Fibroblast of skin of right biceps (primary cell): ENCODE measurements at places on chromosomes 16 and 17.

- no peak for DNase-seq
Measured at GRCh38 chr17:79975498-79976134, 60.1 kb downstream of the TBC1D16 start.

- no peak for DNase-seq
Measured at GRCh38 chr17:82444284-82444893, 6.2 kb downstream of the CYBC1 start.

- no peak for DNase-seq
Measured at GRCh38 chr17:32732900-32733299, 144.0 kb downstream of the MYO1D start.

DNA sequence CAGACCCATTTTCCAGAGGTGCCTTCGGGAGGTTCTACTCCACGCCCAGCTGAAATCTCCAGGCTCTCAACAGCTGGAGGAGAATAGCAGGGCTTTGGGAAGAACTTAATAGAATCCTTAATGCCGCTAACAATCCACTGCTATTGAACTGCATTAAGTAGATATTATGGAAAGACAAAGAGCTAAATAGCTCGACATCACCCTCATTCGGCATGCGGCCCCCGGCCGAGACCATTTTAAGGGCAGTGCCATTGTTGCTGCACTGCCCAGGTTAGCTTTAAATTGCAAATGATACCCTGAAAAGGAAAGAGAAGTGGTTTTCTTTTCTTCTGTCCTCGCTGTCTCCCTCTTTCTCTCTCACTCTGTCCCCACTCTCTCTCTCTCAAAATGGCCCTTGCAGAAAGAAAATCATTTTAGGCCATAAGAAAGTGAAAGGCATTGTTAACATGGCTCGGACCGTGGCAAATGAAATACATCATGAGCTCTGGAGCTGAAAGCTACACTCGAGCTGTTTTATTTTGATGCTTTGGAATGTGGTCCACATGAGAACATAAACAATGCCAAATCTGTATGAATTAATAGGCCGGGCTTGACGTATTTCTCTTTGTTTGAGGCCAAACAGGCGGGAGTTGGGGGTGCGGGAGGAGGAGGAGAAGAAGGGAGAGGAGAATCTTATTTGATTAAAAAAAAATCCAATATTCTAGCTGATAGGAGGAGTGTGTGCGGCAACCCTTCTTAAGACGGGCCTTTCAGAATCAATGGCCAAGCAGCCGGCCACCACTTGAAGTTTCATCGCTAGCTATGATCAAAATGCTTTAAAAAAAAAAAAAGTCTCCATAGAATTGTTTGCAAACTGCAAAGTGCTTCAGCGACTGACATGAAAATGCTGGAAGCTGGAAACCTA, 298.8 kb upstream of the IRX3 start:
- no peak for DNase-seq

- DNase-seq, result no peak
Measured at GRCh38 chr17:55175788-55176427, 88.9 kb upstream of the HLF start.

DNA sequence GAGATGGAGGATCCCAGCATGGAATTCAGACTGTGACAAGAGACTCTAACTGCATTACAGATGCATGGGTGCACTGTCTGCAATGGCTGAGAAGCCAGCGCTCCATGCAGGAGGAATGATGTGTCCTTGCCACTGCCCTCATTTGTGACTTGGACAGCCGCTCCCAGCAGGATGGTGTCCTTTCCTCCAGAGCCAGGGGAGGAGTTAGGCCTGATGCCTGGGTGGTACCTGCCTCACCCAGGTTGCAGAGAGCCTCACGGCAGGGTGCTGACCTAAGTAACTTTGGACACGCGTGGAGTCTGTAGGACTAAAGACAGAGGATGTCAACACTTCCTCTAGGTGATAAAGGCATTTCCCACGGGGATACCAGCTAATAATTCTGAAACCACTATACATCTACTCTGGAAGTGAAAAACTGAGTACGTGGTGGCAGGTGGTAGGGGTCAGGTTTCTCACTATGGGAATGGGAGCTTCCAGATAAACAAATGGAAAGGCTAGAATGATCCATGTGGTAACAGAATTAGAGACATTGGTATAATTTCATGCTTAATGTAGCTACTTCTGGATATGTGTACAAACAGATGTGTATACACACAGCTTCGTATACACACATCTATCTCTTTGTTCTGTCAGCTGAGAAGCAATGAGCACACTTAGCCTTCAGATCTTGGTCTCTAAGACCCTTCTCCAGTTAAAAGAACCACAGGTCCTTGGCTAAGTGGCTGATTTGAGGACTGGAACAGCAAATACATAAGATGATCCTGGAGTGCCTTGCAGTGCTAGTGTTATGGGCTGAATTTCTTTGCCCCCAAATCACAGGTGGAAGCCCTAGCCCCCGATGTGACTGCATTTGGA, 13.7 kb upstream of the CSNK1D start:
- no peak for DNase-seq

DNA sequence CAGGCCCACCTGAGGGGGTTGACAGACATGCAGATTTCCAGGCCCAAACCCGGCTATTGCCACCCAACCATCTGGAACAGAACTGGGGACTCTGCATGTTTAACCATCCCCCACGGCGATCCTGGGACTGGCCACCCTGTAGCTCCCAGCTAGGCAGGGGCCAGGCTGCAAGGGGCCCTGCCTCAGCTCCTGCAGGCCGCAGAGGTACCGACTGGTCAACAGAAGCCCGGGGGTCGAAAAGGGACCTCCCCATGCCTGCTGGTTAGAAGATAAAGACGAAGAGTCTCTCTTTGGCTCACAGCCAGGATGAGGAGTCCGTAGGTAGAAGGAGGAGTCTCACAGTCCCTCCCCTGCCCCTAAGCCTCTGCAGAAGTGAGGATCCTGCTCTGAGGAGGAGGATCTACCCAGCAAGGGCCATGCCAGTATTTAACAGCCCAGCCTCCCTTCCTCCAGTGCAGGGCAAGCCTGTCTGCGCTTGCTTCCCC, 223.4 kb upstream of the TNRC6C start:
- DNase-seq, result no peak

- no peak for DNase-seq
Measured at GRCh38 chr17:60039847-60040442, 38.8 kb downstream of the HEATR6 start.

GRCh38 chr17:43667947-43668348, 6.2 kb upstream of the MEOX1 start:
- DNase-seq, result peak; percentile 72

- peak; percentile 71 for DNase-seq
Measured at GRCh38 chr17:27565874-27566670, 64.9 kb upstream of the LGALS9 start.
